Parietal lobe (tissue), 2 donors: ENCODE measurements at places on chromosomes 2 and 18. TPM values are rescaled to one million over a fixed set of nuclear protein-coding genes. Genes with fewer than 3 reads are reported as not detected.

TIMM21 gene
- total RNA-seq: 46.3 TPM

SLC19A3 gene
- total RNA-seq: 3.1 TPM

OSBPL1A gene
- total RNA-seq: 49.1 TPM

GPC1 gene
- total RNA-seq: 89.2 TPM

OSBPL6 gene
- 34.4 TPM for total RNA-seq

MTERF4 gene
- total RNA-seq: 70.4 TPM
